ENCODE measurements at places on chromosomes 2 and 18.

- DNase-seq: no peak
Observed at GRCh38 chr2:236608710-236609109, 39.1 kb downstream of the ACKR3 start.

DNA sequence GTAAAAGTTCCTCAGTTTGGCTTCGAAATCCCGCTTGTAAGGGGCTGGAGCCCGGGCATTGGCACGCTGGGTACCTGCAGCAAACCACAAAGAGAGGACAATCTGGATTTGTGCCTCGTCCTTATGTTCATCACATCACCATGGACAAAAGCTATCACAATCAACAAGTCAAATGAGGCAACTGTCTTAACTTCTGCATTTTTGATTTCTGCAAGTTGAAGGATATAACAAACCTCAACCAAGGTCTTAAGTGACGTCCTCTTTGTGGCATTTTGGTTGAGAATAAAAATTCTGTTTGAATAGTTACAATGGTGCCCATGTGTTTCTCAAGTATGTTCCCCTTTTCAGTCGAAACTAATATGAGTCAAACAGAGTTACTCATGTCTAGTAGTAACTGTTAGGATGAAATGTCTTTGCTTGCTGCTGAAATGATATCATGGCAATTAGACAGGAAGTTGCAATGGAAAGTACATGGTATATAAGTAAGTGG is 70.8 kb upstream of the STK17B start:
- DNase-seq: no peak

GRCh38 chr2:24409700-24410556 is 49.6 kb upstream of the ITSN2 start:
- DNase-seq: no peak

- no peak for DNase-seq
Observed at GRCh38 chr2:214075456-214075855, 335.4 kb upstream of the VWC2L start.

Measured in stimulated activated CD8-positive, alpha-beta memory T cell treated with anti-CD3 and anti-CD28 coated beads, Interleukin-7, amount 100 ng/mL, for 48 hours (primary cell).